ENCODE measurements at places on chromosomes 7 and 10.

GRCh38 chr10:115049960-115050359, 43.2 kb upstream of the ATRNL1 start:
- DNase-seq: no peak

DNA sequence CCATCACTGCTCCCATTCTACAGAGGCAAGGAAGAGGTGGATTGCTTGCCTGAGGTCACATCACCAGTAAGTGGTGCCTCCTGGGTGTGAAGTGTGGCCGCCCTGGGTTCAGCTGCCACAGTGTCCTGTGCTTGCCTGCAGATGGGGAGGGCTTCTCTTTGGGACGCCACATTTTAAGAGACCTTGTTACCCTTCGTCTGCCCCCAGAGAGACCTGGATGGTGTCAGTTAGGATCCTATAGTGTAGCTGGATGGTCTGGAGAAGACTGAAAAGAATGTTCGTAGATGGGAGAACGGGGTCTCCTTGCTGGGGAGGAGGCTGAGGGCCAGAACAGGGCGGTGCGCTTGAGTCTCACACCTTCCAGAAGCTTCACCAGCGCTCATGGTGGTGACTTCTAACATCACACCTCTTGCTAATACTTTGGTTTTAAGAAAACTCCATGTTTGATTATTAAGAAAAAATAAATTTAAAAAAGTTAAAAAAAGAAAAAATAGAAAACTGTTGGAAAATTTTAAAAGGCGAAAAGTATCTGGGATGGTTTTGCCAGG, 2.3 kb downstream of the DOCK1 start:
- peak; percentile 22 for DNase-seq

GRCh38 chr10:91683975-91684374, 51.1 kb upstream of the PPP1R3C start:
- DNase-seq: no peak

- DNase-seq: no peak
These were observed 9.3 kb downstream of the SHH start for GRCh38 chr7:155802906-155803417.

DNA sequence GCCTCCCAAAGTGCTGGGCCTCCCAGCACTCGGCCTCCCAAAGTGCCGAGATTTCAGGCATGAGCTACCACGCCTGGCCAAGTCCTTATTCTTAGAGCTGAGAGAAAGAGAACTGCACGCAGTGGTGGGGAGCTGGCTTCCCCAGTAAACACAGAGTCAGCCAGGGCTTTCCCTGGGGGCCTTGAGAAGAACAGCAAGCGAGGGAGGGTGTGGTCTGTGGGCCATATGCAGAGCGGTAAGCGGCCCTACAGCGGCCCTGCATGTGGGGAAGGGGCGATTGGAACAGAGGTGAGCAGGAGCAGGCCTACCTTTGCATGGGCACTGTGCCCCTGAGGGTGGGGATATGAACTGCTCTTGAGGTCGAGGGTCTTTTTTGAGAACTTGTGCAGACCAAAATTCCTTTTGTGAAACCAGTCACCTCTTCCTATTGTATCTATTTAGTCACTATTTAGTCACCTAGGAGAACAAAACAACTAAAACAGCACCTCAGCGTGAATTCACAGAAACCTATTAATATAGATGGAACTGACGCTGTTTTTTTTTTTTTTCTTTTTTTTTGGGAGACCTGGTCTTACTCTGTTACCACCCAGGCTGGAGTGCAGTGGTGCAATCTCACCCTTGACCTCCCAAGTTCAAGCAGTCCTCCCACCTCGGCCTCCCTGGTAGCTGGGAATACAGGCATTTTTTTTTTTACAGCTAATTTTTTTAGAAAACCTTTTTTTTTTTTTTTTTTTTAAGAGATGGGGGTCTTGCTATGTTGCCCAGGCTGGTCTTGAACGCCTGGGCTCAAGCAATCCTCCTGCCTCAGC, 36.9 kb upstream of the SH2D4B start:
- DNase-seq: peak; percentile 46

- no peak for DNase-seq
These were observed 292.9 kb downstream of the FZD1 start for GRCh38 chr7:91556956-91557650.

- DNase-seq: no peak
These were observed 97.1 kb upstream of the CPXM2 start for GRCh38 chr10:123988694-123989093.

DNA sequence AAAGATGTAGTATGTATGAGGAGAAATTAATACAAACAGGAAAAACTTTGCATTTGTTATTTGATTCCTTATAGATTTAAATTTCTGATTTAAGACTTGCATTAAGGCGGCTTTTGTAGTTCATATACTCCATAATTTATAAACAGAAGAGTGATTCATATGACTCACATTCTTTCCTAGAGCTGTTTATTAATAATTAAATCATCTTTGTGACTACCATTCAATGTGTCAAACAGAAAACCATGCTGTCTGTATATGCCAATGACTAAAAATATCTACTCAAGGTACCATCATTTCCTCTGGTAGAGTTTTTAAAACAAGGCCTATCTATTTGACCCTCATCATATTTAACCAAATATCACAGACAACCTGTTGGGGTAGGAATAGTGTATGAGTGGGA, 501.7 kb downstream of the PARD3 start:
- DNase-seq: no peak
